ENCODE measurements at places on chromosomes 3 and 15.

DNA sequence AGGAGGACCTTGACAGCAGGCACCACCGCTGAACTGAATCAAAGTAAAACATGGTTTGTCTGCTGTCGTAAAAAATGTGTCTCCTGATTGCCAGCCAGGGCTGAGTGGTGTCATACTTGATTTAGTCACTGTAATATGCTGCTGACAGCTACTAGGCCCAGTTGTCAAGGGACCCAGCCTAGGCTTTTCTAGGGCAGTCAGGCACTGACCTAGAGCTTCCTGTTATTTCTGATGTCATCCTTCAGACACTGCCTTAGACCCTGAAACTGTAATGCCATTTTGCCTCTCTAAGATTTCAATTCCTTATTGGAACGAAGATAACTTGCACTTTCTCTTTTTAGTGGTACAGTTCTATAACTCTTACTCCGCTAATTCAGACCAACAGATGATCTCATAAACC lies 2.6 kb upstream of the MRPL3 start:
- no peaks in the 10 kb centered on the region for H3K27me3 ChIP-seq
- no peak overlapping the region for H3K27ac ChIP-seq
- no peak for DNase-seq
- H3K4me3 ChIP-seq, result no peak overlapping the region
- H3K36me3 ChIP-seq, result peaks cover 7% of the 10 kb centered on the region

DNA sequence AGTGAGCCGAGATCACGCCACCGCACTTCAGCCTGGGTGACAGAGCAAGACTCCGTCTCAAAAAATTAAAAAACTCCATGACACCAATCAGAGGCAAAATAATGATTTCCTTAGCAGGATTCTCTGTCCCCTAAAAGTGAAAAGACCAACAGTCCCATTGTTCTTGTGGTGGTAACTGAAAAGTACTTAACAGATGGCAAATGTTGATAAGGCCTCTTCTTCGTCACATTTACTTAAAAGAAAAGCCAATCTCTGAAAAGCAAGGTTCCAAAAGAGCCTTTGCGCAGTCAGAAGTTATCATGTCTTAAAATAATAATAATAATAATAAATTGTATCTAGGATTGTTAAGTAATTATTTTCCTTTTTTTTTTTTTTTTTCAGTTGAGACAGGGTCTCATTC lies 56.0 kb upstream of the TASOR start:
- DNase-seq, result no peak
- no peak overlapping the region for H3K4me3 ChIP-seq

GRCh38 chr3:115100806-115101205 lies 46.3 kb downstream of the ZBTB20 start:
- H3K27ac ChIP-seq, result no peak overlapping the region
- H3K4me3 ChIP-seq, result peak overlapping the region; percentile 27
- no peaks in the 10 kb centered on the region for H3K27me3 ChIP-seq
- peaks cover 14% of the 10 kb centered on the region for H3K36me3 ChIP-seq
- no peak for DNase-seq
- H3K4me1 ChIP-seq, result peaks cover 33% of the 10 kb centered on the region

- H3K27ac ChIP-seq, result peak overlapping the region; percentile 92
- H3K4me3 ChIP-seq, result no peak overlapping the region
- DNase-seq, result peak; percentile 65
- peaks cover 13% of the 10 kb centered on the region for H3K4me1 ChIP-seq
- no peaks in the 10 kb centered on the region for H3K27me3 ChIP-seq
Measured at GRCh38 chr15:67185621-67186225, 68.7 kb downstream of the AAGAB start.

DNA sequence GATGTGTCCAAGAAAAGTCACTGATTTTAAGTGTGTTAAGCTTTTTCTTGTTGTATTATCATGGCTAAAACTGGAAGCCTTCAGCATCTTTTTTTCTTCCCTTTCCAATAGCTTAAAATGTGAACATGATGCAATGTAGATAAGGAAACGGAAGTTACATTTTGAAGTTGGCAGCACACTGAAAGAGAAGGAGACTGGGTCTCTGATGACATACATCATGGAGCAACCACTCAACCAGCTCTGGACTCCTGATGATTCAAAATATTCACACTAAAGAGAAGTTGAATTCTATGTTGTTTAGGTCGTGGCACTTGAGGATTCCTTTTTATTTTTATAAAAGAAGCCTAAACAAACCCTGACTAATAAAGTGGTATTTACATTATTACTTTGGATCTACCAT lies 488.3 kb upstream of the ALCAM start:
- no peaks in the 10 kb centered on the region for H3K36me3 ChIP-seq
- no peak for DNase-seq
- no peak overlapping the region for H3K4me3 ChIP-seq
- no peaks in the 10 kb centered on the region for H3K27me3 ChIP-seq
- H3K27ac ChIP-seq, result no peak overlapping the region

GRCh38 chr3:142596726-142597088 lies 514 bp downstream of the PLS1 start:
- H3K27ac ChIP-seq, result no peak overlapping the region
- peaks cover 13% of the 10 kb centered on the region for H3K4me1 ChIP-seq
- H3K4me3 ChIP-seq, result peak overlapping the region; percentile 99
- no peaks in the 10 kb centered on the region for H3K36me3 ChIP-seq
- no peaks in the 10 kb centered on the region for H3K27me3 ChIP-seq

GRCh38 chr15:58535894-58536293 lies 104.1 kb downstream of the LIPC start:
- H3K36me3 ChIP-seq, result no peaks in the 10 kb centered on the region
- H3K27ac ChIP-seq, result no peak overlapping the region
- no peak overlapping the region for H3K4me3 ChIP-seq
- H3K27me3 ChIP-seq, result no peaks in the 10 kb centered on the region
- no peaks in the 10 kb centered on the region for H3K4me1 ChIP-seq

- H3K27ac ChIP-seq, result no peak overlapping the region
- no peaks in the 10 kb centered on the region for H3K4me1 ChIP-seq
- no peak for DNase-seq
- peaks cover 2% of the 10 kb centered on the region for H3K27me3 ChIP-seq
- H3K4me3 ChIP-seq, result no peak overlapping the region
Measured at GRCh38 chr3:120791913-120792312, 49.4 kb downstream of the GTF2E1 start.

GRCh38 chr3:49536875-49537533 lies 17.3 kb upstream of the BSN start:
- no peak overlapping the region for H3K4me3 ChIP-seq
- no peak overlapping the region for H3K27ac ChIP-seq
- H3K36me3 ChIP-seq, result peaks cover 16% of the 10 kb centered on the region
- H3K27me3 ChIP-seq, result no peaks in the 10 kb centered on the region
- no peak for DNase-seq
- peaks cover 4% of the 10 kb centered on the region for H3K4me1 ChIP-seq

DNA sequence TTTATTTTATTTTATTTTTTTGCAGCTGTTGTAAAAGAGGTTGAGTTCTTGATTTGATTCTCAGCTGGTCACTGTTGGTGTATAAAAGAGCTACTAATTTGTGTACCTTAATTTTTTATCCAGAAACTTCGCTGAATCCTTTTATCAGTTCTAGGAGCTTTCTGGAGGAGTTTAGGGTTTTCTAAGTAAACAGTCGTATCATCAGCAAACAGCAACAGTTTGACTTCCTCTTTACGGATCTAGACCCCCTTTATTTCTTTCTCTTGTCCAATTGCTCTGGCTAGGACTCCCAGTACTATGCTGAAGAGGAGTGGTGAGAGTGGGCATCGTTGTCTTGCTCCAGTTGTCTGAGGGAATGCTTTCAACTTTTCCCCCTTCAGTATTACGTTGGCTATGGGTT lies 165.8 kb upstream of the KCNMB2 start:
- H3K36me3 ChIP-seq, result no peaks in the 10 kb centered on the region
- H3K27ac ChIP-seq, result no peak overlapping the region
- no peak overlapping the region for H3K4me3 ChIP-seq
- no peak for DNase-seq

- H3K4me3 ChIP-seq, result no peak overlapping the region
- H3K27me3 ChIP-seq, result no peaks in the 10 kb centered on the region
- no peak overlapping the region for H3K27ac ChIP-seq
- peaks cover 11% of the 10 kb centered on the region for H3K4me1 ChIP-seq
Measured at GRCh38 chr3:107956991-107957900, 133.6 kb downstream of the CD47 start.

DNA sequence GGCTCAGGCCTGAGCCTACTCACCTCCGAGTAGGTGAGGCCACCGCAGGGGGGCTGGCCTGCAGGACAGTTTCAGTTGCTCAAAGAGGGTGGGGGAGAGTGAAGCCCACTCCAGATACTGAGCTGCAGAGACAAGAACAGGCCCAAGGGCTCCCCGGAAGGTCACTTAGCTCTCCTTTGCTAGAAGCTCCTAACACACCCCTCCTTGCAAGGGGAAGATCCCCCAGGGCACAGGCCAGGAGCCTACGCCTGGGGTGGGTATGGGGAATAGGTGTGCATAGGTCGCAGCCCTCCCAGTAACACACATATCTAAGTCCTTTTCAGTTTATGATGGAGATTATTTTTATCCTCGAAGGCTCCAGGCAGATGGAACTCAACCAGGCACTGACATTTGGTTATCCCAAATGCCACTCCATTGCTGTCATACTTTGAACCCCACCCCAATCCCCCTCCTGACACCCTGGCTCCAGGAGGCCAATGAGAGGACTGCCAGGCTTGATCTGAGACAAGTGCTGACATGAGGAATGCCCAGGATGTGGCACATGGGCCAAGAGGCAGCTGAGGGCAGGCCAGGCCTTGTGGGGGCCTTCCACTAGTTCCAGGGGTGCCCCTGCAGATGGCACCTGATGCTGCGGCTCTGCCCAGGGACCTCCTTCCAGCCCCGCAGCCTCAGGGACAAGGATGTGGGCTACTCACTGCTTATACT lies 1.1 kb upstream of the MUSTN1 start:
- peaks cover 20% of the 10 kb centered on the region for H3K36me3 ChIP-seq
- H3K27me3 ChIP-seq, result no peaks in the 10 kb centered on the region
- no peak overlapping the region for H3K27ac ChIP-seq
- H3K4me1 ChIP-seq, result peaks cover 10% of the 10 kb centered on the region
- no peak overlapping the region for H3K4me3 ChIP-seq
- no peak for DNase-seq

DNA sequence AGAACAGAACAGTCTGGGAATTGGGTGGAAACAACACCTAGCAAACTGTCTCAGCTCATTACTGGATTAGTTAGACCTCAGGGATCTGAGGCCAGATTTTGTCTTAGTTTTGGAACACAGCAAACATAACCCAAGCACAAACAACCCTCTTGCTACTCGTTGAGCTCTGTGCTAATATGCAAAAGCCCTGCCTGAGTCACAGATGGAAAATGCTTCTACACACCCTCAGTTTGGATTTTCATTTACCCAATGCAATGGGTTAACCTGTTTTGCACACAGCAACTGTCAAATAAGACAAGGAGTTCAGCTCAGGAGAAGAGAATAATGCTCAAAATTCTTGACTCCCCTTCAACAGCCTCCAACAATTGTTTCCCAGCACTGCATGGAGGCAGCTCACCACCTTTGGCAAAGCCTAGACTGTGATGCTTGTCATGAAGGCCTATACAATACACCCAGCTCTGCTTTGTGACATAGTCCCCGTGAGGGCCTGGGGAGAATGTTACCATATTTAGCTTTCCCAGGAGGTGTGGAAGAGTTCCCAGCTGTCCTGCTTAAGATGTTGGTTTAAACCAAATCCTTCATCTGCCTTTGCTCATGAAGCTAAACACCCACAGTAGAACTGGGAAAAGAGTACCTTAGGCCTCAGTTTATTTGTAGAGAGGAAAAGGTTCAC lies 68.9 kb upstream of the MNS1 start:
- H3K36me3 ChIP-seq, result no peaks in the 10 kb centered on the region
- no peaks in the 10 kb centered on the region for H3K27me3 ChIP-seq
- no peak overlapping the region for H3K4me3 ChIP-seq
- no peak for DNase-seq
- peaks cover 8% of the 10 kb centered on the region for H3K4me1 ChIP-seq

- H3K36me3 ChIP-seq, result no peaks in the 10 kb centered on the region
- no peaks in the 10 kb centered on the region for H3K27me3 ChIP-seq
- H3K27ac ChIP-seq, result no peak overlapping the region
Measured at GRCh38 chr15:25243800-25244097, 195.1 kb downstream of the UBE3A start.

- DNase-seq, result no peak
- H3K4me3 ChIP-seq, result peak overlapping the region; percentile 71
- peaks cover 49% of the 10 kb centered on the region for H3K36me3 ChIP-seq
- H3K27me3 ChIP-seq, result no peaks in the 10 kb centered on the region
Measured at GRCh38 chr3:12966847-12967605, 106.2 kb downstream of the IQSEC1 start.

Data from stimulated activated naive B cell treated with anti-CD40 and anti-IgM and Interleukin-4, amounts not matched to agents 10 μg/mL and 1 μg/mL and 100 μg/mL, for 72 hours (primary cell).